Fibroblast of mammary gland (primary cell): ENCODE measurements at places on chromosomes 5 and 9.

- peak; percentile 40 for DNase-seq
These were observed 32.1 kb downstream of the LCP2 start for GRCh38 chr5:170265522-170265921.

DNA sequence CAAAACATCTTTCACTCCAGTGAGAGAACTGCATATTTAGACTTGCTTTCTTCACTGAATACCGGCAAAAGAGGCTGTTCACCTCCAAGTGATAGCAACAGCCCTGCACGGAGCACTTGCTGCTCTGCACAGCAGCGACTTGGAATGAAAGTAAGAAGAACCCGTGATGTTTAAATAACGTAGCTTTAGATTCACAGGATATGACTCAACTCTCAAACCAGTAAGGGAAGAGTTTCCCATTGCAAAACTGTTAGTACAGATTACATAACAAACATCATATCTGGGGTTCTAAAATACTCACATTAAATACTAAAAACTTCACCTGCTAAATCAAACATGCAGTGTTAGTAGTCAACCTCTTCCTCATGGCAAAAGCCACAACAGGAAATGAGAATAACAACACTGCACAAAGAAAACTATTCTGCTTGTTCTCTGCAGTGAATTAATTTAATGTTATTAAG lies 203.4 kb downstream of the MCTP1 start:
- DNase-seq, result peak; percentile 88

- peak; percentile 83 for DNase-seq
These were observed 131.5 kb downstream of the AGTPBP1 start for GRCh38 chr9:85610074-85610860.

GRCh38 chr9:29511680-29512079 lies 1938.4 kb upstream of the C9orf72 start:
- DNase-seq, result no peak

GRCh38 chr9:114787781-114788498 lies 17.9 kb downstream of the TNFSF15 start:
- no peak for DNase-seq

DNA sequence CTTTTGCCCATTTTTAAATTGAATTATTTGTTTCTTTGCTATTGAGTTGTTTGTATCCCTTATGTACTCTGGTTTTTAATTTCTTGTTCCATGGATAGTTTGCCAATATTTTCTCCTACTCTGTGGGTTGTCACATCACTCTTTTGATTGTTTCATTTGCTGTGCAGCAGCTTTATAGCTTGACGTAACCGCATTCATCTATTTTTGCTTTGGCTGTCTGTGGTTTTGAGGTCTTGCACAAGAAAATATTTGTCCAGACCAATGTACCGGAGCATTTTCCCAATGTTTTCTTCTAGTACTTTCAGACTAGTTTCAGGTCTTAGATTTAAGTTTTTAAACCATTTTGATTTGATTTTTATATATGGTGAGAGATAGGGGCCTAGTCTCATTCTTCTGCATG lies 36.2 kb upstream of the ZNF366 start:
- DNase-seq, result peak; percentile 84

DNA sequence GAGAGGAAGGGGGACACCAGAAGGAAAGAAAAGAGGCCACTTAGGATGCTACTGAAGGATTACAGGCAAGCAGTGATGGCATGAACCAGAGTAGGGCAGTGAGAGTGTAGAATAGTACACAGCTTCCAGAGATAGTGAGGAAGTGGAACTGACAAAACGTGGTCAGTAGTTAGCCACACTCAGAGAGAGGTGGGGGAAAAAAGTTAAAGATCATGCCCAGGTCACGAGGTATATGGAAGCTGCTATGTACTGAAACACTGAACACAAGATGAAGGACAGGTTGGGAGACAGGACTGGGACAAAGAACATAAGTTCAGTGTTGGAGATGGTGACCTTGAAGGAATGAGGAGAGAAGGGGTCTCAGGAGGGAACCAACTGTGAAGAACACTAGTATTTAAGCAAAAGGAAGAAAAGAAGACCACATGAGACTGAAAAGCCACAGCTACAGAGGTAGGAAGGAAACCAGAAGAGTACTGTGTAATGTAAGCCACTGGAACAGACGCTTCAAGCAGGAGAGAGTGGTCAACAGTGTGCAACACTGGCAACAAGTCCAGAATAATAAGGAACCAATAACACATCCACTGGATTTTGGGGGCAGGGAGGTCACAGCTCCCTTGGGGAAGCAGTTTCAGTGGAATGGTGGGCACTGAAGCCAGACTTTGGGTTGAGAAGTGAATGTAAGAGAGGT lies 45.5 kb downstream of the ELL2 start:
- no peak for DNase-seq

GRCh38 chr9:109856785-109857184 lies 76.8 kb downstream of the PALM2AKAP2 start:
- DNase-seq, result no peak

GRCh38 chr9:111821006-111821528 lies 26.3 kb upstream of the SHOC1 start:
- no peak for DNase-seq

GRCh38 chr5:117255211-117256027 lies 680.8 kb upstream of the SEMA6A start:
- DNase-seq, result no peak

GRCh38 chr5:41182666-41183065 lies 30.7 kb downstream of the C6 start:
- no peak for DNase-seq

DNA sequence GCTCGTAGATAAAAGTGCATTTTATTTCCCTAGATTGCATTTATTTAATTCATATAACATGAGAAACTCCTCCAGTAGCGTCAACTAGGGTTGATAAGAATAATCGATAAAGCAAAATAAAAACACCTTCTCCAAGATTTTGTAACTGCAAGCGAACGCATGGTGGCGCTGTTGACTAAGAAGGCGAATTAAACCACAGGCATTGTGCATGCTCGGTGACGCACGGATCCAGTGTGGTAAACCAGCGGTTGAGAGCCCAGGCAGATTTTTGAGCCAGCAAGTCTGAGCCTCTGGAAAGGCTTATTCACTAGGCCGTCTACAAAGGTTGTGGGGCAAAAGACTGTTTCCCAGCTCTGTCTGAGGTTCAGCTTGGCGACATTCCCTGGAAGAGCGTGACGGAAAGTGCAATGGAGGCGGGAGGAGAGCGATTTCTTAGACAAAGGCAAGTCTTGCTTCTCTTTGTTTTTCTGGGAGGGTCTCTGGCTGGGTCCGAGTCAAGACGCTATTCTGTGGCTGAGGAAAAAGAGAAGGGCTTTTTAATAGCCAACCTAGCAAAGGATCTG lies at the start of gene PCDHB3:
Gene PCDHB3 (plus strand): TSS at position 231 of the 563 bp plus-strand sequence. CDS start 177 bp downstream, at position 408.
- DNase-seq, result peak; percentile 60

GRCh38 chr9:119818726-119819435 lies 449.6 kb upstream of the BRINP1 start:
- no peak for DNase-seq

- DNase-seq, result no peak
These were observed 66.3 kb upstream of the PRRC1 start for GRCh38 chr5:127451096-127451495.

- DNase-seq, result no peak
These were observed 611.8 kb downstream of the KIF4B start for GRCh38 chr5:155625315-155625714.

- no peak for DNase-seq
These were observed 8.4 kb downstream of the LHX2 start for GRCh38 chr9:124019771-124020519.

DNA sequence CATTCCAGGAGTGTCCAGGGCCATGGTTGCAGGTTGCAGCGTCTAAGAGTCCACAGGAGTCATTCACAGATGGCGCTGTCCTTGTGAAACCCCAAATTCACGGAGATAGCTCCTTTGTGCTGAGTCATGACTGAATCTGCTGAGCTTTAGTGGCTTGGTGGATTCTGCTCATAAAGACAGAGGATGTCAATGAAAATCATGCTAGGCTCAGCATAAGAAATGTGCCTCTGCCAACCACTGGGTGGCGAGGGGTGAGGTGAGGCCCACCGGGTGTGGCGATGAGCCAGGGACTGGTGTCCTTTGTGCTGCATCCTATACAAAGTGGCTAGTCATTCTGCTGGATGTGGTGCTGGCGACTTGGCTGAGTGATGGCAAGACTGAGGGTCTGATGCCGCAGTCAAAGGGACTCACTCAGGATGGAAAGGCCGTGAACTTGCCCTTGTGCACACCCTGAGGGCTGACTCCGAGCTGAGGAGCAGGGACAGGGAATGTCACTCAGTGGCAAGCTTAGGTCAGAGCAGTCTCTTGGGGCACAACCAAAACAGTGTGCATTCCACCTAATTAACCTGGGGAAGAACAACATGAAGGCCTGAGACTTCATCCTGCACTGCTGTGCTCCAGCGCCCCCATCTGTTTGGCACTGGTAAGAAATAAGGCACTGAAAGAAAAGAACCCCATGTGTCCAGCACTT lies 71.5 kb downstream of the DAP start:
- DNase-seq, result peak; percentile 55

- peak; percentile 73 for DNase-seq
These were observed 89.0 kb upstream of the MAP1B start for GRCh38 chr5:72018143-72018803.

- no peak for DNase-seq
These were observed 48.2 kb downstream of the TRIO start for GRCh38 chr5:14191325-14191724.

DNA sequence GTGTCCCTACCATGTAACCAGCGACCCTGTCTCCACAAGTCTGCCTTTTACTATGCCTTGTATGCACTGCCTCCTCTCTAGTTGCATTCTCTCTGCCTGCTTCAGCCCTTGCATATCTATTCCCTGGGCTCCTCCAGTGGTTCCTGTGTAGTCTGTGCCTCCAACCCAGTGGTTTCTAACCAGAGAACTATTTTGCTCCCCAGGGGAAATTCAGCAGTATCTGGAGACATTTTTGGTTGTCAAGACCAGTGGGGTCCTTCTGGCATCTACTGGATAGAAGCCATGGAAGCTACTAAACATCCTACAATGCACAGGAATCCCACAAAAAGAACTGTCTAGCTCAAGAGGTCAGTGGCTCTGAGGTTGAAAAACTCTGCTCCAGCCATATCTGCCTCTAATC lies 224.1 kb upstream of the RASEF start:
- DNase-seq, result no peak

GRCh38 chr5:138338411-138339090 lies 485 bp downstream of the FAM53C start:
- DNase-seq, result no peak

DNA sequence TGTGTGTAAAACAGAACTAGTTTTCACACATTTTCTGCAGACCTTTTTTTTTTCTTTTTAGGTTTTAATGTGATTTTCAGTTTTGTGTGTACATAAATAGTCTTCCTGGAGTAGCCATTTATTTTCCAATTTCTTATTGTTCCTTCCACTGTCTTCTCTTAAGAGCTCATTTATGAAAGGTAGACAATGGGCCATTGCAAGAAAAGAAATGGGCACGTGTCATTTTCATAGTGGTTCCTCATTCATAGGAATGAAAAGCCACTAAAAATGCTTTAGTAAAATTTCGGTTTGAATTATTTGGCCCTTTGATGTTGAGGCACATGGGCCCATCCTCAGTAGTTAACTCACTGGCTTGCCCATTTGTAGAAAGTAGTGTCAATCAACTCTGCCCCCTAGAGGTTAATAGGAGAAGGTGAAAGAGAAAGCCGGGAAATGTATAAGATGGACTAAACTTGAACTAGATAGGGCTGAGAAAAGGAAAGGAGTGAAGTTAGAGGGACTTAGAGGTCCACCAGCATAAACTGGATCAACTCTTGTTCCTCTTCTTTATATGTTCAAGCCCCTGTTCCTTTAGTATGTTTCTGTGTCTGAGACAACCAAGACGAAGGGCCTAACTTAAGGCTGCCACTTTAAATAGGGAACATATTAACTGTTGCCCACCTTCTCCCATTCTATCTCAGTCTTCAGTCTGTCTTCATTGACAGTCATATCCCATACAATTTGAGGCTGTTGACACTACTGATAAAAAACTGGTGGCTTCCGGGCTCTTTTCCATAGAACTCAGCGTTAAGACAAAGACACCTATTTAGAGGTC lies 72.6 kb downstream of the SMARCA2 start:
- DNase-seq, result peak; percentile 71

DNA sequence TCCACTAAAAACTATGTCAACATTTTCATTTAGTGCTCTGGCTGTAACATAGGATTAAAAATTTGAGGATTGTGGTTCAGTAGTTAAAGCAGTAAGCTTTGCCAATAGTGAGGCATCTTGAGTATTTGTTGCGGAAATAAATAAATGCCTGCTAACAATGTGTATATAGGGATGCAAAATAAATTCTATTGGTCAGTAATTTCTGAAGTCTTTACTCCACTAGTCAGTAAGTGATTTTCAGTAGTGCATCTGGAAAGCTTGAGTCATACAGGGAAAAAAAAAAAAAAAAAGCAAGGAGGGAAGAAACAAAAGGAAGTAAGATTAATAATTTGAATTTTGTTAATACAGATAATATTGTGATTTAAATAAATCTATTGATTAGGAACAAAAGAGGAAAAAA lies 21.0 kb downstream of the NIPBL start:
- DNase-seq, result peak; percentile 56

DNA sequence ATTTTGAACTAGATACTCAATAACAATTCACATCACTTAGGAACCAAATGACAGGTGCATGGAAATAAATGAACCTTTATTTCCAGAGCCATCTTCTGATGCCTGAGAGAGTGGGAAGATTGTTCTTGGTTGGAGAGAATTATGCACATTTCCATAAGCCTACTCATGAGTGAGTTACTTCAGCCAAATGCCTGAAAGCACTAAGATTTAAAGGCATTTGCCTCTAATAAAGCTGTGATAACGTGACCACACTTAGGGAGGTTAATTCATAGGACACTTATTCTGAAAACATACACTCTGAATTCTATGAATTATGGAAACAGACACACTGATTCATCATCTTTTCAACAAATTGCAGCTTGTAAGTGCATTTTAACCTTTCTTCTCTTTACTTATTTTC lies 40.0 kb downstream of the KCTD16 start:
- no peak for DNase-seq

DNA sequence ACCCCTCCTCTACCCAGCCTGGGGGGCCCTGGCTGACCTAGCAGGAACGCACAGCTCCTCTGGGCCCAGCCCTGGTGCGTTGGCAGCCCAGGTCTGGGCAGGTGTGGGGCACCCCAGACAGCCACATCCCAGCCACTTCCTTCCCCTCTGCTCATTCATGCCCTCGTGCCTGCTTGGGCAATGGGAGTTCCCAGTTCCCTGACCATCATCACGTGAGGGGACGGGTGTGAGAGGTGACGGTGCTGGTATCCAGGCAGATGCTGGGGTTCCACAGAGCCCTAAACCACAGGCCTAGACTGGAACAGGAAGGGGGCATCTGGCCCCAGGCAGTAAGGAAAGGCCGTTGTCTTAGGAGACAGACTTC lies 8.4 kb downstream of the RALGDS start:
- no peak for DNase-seq

- no peak for DNase-seq
These were observed 105.2 kb downstream of the TLE1 start for GRCh38 chr9:81584099-81584498.

GRCh38 chr9:35659340-35659739 lies 1.2 kb downstream of the CCDC107 start:
- DNase-seq, result peak; percentile 91

- DNase-seq, result no peak
These were observed 3.2 kb upstream of the TMEM268 start for GRCh38 chr9:114607671-114608524.
